ENCODE measurements at places on chromosomes 6 and 20.

DNA sequence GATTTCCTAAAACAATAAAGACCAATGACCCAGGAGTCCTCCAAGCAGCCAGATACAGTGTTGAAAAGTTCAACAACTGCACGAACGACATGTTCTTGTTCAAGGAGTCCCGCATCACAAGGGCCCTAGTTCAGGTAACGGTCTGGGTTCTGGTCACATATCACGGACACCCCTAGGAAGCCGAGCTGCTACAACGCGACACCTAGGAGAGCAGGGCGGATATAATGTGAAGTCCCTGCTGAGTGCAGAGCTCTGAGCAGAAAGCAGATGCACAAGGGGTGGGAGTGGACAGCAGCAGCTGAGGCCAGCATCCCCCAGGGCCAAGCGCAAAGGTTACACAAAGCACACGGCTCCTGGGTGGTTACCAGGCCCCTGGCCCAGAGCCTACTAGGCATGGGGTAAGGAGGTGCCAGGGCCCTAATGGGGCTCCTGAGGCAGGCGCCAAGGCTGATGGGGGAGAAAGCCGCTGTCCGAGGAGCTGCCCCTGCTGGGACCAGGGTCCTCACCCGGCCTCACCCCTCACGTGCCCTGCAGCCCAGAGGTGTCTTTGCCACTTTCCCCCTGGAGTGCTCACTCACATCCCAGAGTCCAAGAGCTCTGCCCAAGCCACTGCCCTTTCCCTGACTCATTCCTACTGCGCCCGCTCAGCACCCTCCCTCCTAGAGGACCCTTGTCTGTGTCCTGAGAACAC lies 8.4 kb downstream of the CST7 start:
- DNase-seq, result no peak

- DNase-seq, result no peak
These were observed 71.3 kb downstream of the EFHC1 start for GRCh38 chr6:52491203-52492069.

GRCh38 chr6:143594647-143595046 lies 83.1 kb upstream of the PHACTR2 start:
- no peak for DNase-seq

- DNase-seq, result peak; percentile 76
These were observed 92.8 kb upstream of the BTN3A2 start for GRCh38 chr6:26272171-26272637.

DNA sequence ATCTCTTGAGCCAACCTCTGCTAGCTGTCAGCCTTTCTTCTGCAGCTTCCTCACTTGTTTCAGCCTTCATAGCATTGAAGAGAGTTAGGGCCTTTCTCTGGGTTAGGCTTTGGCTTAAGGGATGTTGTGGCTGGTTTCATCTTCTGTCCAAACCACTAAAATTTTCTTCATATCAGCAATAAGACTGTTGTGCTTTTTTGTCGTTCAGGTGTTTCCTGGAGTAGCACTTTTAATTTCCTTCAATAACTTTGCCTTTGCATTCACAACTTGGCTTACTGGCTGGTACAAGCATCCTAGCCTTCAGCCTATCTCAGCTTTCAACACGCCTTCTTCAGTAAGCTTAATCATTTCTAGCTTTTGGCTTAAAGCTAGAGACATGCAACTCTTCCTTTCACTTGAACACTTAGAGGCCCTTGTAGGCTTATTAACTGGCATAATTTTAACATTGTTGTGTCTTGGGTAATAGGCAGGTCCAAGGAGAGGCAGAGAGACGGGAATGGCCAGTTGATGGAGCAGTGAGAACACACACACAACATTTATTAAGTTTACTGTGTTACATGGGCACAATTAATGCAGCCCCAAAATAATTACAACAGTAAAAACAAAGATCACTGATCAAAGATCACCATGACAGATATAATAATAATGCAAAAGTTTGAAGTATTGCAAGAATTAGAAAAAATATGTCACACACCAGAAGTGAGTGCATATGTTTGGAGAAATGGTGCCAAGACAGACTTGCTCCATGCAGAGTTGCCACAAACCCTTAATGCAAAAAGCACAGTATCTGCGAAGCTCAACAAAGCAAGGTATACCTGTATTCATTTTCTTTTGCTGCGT lies 98.6 kb downstream of the HIVEP1 start:
- no peak for DNase-seq

GRCh38 chr6:11236076-11236750 lies 3.7 kb upstream of the NEDD9 start:
- DNase-seq, result no peak

DNA sequence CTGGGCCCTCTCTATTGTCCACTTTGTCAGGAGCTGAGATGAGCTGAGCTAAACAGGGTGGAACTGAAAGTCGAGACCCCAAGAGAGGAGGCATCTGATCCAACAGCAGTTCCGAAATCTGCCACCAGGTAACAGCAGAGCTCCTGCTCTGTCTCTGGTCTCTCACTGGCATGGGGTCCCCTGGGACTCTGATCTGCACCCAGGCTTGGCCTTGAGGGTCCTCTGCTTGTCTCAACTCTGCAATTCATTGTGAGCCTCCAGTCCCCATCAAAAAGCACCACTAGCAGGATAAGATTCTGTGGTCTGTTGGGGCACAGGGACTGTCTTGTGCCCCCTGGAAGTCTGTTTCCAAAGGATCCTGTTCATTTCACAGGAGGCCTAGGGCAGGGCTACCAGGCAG lies 62.5 kb upstream of the TOP1 start:
- peak; percentile 12 for DNase-seq

DNA sequence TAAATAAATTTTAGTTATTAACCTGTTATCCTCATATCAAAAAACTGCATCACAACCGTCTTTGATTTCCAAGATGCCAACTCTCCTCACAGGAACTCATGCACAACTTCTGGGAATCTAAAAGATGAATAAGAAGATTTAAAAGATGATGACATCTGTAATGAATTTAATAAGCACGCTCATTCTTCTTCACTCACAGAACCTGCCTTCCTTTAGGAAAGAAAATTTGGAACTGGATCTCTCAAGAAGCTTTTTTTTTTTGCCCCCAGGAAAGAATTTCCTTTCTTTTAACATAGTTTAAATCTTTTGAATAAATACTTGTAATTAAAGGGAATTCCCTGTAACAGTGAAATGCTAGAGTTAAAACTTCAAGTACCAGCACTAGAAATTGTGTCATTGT lies 161.5 kb downstream of the HIVEP2 start:
- DNase-seq, result no peak

- no peak for DNase-seq
These were observed 11.2 kb upstream of the SERPINB6 start for GRCh38 chr6:2982426-2983117.

GRCh38 chr6:106390088-106390487 lies 29.6 kb downstream of the CRYBG1 start:
- DNase-seq, result no peak

- no peak for DNase-seq
These were observed 28.3 kb upstream of the B3GAT2 start for GRCh38 chr6:70985156-70985555.

DNA sequence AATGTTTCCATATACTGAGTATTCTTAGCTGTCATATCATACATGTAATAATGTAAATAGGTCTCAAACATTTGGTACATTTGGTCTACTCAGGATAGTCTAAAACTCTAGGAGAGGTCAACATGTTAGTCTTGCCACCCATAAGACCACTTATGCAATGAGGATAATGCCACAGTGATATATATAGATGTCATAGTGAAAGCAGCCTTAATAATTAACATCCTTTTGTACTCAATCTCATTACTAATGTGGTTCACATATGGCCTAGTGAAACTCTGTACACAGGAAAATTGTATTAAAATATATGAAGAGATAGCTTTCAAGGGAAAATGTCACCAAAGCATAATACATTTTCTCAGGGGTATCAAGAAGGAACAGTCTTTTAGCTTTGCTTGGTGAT lies 577.9 kb downstream of the TFAP2B start:
- DNase-seq, result no peak

DNA sequence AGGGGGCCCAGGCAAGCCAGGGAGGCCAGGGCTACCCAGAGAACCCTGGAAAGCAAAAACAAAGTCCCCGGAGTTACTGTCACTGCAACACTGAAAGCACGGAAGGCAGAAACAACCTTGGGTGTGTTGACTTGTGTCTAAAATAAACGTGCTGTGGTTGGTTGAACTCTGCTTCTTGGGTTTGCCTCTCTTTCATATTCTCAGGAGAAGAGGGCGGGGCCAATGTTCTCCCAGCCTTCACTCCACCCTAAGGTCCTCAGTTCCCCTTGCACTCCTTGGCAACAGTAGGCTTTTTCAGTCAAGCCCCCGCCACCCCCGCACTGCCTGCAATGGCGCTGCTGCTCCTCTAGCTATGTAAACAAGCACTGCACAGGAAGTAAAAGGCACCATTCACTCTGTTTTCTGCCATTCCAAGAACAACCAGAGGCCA lies 60.9 kb downstream of the COL9A1 start:
- no peak for DNase-seq

GRCh38 chr6:66771626-66772025 lies 1064.6 kb upstream of the EYS start:
- no peak for DNase-seq

- DNase-seq, result no peak
These were observed 92.0 kb downstream of the THBS2 start for GRCh38 chr6:169161572-169162167.

- no peak for DNase-seq
These were observed 659 bp downstream of the TMX4 start for GRCh38 chr20:8018958-8019245.

GRCh38 chr20:25058051-25058846 lies at the start of gene ACSS1:
ACSS1 (minus strand) TSS chr20:25058139; CDS start chr20:25058102, 37 bp downstream.
- peak; percentile 82 for DNase-seq

GRCh38 chr6:87710090-87710489 lies 8.1 kb upstream of the AKIRIN2 start:
- DNase-seq, result no peak

GRCh38 chr6:163489584-163489983 lies 75.1 kb downstream of the QKI start:
- no peak for DNase-seq

DNA sequence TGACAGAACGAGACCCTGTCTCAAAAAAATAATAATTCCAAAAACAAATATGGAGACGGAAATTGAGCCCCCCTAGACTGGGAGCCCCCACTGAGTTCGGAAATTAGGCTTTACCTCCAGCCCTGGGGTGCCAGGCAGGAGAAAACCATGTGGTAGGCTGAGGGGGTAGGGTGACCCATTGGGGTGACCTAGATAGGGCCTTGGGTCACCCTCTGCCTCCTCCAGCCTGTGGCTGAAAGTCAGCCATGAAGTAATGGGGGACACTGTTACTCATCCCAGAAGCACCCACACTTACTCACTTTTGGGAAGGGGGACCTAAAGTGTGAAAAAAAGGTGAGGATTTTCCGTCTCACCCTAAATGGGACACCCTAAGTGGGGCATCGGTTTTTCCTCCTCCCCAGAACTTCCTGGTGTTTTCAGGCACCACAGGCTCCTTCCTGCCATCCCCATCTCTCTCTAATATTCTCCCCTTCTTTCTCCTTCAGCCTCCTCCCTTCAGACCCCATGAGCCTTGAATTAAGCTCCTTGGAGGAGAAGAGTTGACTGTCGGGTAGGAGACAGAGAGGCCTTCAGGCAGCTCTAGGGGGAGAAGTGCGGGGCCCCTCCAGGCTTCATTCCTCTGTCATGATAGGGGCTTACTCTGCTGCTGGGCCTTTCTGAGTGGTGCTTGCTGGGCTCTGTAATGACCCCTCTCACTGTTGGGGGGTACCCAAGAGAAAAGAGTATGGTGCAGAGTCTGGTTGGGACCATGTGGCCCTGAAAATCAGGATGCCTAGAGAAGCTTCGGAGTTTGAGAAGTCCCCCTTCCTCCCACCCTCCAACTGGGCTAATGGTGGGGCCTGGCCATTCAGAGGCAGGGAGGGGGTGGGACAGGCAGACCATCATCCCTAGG lies 2.4 kb downstream of the LTB start:
- DNase-seq, result no peak

- no peak for DNase-seq
These were observed 27.5 kb downstream of the NCOA7 start for GRCh38 chr6:125818225-125818657.
